Activated B cell treated with CpG ODN at 0.5 μM for 24 hours (primary cell): ENCODE measurements at places on chromosomes 2 and 18. TPM values are rescaled to one million over a fixed set of nuclear protein-coding genes. Genes with fewer than 3 reads are reported as not detected.

Gene MPP4
- total RNA-seq: not detected in 2 replicates

Gene ARHGAP25
- 324 and 336 TPM in 2 replicates for total RNA-seq

Gene NEU2
- total RNA-seq: not detected in 2 replicates

Gene PPP1R7
- 72.0 and 74.5 TPM in 2 replicates for total RNA-seq
